HAP-1 (cell line): ENCODE measurements at places on chromosomes 1 and 21.

DNA sequence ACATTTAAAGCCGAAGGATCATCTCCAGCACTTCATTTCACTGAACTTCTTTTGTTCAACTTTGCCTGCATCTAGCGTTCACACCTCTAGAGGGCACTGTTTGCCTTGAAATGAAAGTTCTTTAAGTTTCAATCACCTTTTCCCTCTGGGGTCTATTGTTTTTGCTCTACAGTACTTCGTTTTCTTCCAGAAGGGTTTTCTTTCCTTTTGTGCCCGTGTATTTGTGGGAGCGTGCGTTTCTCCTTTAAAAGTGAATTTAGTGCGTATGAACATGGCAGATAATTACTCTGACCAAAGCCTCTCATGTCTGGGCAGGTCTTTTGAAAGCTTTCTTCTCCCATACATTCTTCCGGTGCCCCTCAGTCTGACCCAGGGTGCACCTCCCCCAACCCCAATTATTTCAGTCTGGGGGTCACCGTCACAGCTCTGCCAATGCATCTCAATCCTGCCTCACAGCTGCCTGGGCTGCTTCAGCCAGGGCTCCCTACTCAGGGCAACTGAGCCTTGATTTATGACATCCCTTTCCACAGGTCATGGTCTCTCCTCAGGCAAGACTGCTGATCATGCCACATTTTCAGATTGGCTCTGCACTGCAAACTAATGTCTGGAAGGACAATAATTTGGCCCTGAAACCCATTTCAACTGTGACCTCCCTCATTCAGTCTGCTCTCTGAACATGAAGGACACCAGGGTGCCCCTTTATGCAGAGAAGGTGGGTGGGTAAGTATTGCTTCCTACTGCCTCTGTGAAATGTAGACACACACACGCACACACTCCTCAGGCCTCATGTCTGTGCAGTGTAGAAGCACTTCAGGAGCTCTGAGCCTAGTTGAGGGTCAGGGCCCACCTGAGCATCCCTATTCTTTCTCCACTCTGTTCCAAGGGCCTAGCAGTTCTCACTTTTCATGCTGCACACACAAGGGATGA lies 88.6 kb downstream of the NUF2 start:
- DNase-seq, result peak; percentile 81

GRCh38 chr21:36023092-36023480 lies 37.2 kb downstream of the SETD4 start:
- no peak for DNase-seq

GRCh38 chr1:38138498-38139233 lies 92.1 kb upstream of the POU3F1 start:
- no peak for DNase-seq

DNA sequence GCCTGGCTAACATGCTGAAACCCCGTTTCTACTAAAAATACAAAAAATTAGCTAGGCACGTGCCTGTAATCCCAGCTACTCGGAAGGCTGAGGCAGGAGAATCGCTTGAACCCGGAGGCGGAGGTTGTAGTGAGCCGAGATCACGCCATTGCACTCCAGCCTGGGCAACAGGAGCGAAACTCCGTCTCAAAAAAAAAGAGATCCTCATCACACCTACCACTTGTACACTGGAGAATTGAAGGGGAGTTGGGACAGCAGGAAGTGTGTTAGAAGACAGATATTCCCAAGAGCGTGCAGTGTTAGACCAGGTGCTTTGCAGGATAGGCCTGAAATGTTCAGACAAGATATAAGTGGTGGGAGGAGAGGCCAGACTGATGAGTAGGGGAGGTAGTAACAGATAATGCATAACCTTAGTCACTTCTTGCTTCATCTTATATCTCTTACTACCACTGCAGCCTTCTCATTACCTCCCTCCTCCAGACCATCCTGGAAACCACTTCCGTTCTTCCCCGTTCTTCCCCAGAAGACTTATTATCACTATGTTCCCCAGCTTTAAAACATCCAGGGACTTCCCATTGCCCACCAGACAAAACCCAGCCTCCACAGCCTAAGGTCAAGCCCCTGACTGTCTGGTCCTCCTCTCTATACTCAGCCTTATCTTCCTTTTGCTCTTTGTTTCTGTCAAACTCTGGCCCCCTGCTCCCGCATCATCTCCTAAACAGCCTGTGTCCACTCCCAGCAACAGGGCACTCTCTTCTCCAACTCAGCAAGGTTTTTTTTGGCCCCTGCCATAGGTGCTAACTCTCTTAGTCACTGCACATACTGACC lies 21.3 kb downstream of the FAM20B start:
- no peak for DNase-seq

- DNase-seq, result no peak
Measured at GRCh38 chr1:40907899-40908298, 45.7 kb upstream of the CITED4 start.

DNA sequence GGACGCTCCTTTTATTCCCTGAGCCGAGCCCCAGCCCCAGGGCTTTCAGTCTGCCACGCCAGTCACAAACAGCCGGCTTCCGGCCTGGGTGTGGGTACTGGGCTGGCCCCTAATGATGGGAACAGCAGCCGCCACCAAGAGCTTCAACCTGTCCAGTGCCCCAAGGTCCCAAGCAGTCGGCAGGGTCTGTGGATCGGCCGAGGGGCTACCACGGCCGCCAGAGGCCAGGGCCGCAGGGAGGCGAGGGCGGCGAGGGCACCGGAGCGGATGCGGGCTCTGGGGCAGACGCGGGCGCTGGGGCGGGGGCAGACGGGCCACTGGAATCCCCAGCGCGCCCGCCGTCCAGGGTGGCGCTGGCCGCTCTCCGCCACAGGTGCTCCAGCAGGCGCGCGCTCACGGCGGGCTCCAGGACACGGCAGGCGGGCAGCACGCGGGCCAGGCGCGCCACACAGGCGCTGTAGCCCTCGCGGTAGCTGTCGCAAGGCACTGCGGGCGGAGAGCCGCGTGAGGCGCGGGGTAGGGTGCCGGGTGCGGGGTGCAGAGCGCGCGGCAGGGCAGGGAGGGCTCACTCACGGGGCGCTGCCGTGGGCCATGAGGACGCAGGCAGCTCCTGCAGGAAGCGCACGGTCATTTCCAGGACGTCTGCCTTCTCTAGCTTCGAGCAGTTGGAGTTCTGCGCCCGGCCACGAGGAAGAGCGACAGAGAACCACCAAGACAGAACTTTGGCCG lies 887 bp downstream of the HES2 start:
- no peak for DNase-seq

- DNase-seq, result no peak
Measured at GRCh38 chr1:1842360-1843146, 48.3 kb downstream of the GNB1 start.

GRCh38 chr1:20587661-20588053 lies 1.2 kb upstream of the CDA start:
- no peak for DNase-seq

DNA sequence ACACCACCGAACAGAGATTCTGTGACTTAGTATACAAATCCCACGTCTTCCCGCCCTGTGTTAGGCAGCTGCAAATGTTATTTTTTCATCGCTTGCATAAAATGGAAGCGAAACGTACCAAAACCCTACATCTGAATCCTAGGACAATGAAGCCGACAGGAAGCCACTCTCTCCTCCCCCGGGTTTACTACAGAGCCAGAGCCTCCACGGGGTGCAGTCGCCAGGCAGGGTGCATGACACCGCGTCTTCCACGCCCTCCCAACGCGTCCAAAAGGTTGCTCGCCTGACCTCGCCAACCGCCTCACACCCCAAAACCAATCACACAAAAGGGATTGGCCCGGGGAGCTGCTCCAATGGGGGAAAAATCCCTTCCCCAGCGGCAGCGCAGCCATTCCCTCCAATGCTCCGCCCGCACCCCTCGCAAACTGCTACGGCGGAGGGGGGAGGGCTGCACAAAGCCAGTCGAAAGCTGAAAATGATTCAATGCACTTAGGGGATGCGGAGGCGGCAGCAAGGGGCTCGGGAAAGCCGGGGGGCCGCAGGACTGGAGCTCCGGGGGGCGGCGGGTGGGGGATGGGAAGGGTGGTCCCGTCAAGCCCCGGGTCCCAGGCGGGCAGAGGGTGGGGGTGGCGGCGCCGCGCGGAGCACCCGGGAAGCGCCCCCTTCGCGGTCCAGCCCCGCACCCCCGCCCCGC lies 701 bp downstream of the CEP170 start:
- peak; percentile 73 for DNase-seq

DNA sequence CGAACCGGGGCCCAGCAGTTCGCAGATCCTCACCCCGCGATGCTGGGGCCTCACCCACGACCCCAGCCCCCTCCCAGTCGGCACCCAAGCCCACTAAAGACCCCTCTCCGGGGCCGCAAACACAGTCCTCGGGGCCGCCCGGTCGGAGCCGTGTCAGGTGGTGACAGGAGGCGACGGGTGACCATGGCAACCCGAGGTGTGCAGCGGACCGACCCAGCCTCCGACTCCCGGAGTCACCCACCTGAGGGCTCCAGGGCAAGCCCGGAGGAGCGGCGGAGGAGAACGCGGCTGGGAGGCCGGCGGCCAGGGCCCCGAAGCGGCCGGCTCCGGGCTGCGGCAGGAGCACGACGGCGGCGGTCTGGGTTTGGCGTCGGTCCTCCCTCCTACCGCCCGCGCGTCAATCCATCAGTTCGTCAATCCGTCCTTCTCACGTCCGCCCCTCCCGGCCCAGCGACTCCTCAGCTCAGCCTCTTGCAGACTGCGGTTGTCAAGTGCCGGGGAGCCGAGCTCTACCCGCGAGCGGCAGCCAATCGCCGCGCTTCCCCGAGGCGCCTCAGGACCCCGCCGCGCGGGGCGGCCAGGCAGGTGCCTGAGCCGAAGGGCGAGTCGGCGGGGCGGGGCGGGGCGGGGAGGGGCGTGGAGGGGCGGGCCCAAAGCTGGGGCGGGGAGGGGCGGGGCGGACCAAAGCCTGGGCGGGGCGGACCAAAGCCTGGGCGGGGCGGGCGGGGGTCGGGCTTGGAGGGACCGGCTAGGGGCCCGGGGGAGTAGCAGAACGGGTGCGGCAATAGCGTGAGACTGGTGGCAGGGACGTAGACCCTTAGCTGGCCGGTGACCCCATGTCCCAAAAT lies at the start of gene WDR47:
TSS of gene WDR47 (minus strand) at position 482 of the 848 bp plus-strand sequence. CDS start 18,590 bp downstream, outside the sequence.
- DNase-seq, result peak; percentile 96

- DNase-seq, result peak; percentile 74
Measured at GRCh38 chr1:160083968-160084770, 2.8 kb downstream of the KCNJ9 start.

- no peak for DNase-seq
Measured at GRCh38 chr1:20507248-20507563, 745 bp downstream of the MUL1 start.

- DNase-seq, result no peak
Measured at GRCh38 chr1:218611916-218612585, 266.9 kb downstream of the TGFB2 start.

- DNase-seq, result no peak
Measured at GRCh38 chr1:14390816-14391215, 207.7 kb upstream of the KAZN start.

GRCh38 chr1:59994302-59995198 lies 68.0 kb upstream of the CYP2J2 start:
- no peak for DNase-seq

DNA sequence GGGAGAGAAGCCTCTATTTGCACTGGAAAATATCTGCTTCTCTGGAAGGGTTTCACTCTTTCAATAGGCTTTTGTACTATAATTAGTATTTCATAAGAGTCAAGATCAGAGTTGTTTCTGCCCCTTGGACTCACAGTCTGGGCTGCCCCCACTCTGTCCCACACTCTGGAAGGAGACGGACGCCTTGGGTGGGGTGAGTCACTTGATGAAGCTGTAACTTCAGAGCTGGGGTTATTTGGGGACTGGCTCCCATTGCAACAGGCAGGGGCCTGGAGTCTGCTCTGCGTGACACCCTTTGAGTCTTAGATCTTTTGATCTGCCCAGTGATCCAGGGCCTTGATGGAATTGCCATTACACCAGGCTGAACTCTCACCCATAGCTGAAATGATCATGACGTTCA lies 4.0 kb upstream of the KCNA10 start:
- DNase-seq, result no peak

DNA sequence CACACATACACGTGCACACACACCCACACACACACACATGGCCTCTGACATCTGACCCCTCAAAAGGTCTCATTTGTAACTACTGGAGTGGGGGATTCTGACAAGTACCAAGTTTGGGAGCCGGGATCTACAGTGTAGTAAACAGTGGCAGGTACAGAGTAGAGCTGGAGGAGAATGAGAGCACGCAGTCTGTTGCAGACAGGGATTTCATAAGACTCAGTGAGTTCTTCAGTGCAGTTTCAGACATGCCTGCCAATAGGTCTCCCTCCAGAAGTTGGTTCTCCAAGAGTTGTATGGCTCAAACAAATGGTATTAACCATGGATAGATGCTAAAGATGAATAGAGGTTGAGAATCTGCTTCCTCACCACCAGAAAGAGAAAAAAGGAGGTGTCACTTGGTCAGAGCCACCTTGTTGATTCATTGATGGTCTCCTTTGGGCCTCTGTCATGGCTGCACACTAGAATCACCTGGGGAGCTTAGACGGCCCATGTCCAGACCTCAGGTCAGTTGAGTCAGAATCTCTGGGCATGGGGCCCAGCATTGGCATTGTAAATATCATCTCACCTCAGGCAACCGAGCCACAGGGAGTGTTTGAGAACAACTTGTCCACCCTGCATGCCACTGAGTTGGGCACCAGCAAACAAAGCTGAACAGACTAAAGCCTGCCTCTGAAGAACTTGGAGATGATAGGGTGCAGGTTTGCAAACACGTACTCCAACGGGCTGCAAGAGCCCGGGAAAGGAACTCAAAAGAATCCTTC lies 122.1 kb downstream of the EDEM3 start:
- DNase-seq, result no peak

GRCh38 chr1:68136187-68136586 lies 85.8 kb upstream of the DIRAS3 start:
- DNase-seq, result no peak

GRCh38 chr1:231040019-231040799 lies at the start of gene FAM89A:
Gene FAM89A (minus strand): TSS chr1:231040254. CDS start chr1:231040211, 43 bp downstream.
- DNase-seq, result peak; percentile 80

DNA sequence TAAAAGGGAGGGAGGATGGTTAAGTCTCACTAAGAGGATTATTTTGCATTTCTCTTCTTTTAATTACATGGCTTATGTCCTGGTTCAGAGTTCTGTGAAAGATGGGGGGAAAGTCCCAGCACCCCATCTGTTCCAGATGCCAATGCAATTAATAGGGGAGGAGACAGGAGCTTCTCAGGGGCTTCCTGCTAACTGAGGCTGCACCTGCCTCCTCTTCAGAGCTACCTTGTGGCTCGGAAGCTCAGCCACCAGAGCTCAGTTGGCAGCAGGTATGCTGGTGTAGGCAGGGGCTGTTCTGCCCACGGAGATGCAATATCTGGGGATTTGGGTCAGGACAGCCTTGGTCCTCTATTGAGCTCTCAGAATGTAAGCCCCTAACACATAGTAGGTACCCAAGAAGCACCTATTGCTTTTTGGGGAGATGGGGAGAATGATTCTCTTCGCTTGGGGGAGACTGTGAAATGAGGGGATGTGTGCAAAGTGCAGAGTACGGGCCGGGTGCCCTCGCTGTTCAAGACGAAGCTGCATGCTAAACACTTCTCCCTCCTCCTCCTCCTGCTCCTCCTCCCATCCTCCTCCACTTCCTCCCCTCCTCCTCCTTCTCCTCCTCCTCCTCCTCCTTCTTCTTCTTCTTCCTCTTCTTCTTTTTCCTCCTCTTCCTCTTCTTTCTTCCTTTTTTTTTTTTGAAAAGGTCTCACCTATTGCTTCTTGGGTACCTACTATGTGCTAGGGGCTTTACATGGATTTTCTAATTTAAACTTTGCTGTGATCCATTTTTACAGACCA lies 279.0 kb downstream of the PTPRU start:
- no peak for DNase-seq

- DNase-seq, result no peak
Measured at GRCh38 chr1:245810181-245810769, 655.5 kb downstream of the KIF26B start.
